ENCODE measurements at places on chromosomes 6 and 20.

DNA sequence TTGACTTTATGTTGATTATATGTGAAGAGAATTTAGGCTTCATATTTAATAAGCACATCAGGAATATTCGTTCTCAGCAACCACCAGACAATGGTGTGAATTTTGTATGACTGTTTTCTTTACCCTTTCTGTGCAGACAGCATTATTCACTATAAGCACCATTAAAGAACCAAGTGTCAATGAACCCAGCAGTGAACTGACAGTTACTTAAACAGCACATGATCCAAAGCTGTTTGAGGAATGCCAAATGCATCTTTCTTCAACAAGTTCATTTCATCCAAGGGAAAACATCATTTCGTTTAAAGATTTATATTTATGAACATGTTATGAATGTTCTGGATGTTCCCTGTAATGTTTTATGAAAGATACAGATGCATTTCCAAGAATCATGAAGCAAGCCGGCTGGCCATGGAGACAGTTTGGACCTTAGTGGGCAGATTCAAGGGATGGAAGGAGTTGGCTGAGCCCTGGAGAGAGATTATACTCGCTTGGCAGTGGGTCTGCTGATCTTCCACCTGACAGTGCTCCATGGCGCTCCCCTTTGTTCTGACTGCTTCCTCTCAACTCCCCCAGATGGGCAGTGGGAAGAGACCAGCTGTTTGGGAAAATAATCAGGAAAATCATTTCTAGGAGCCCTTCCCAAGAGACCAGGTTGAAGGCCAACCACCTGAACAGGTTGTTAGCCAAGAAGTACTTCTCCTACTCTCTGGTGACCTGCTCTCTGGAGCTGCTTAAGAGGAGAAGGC lies 326.0 kb upstream of the RSPO3 start:
- DNase-seq = no peak

- no peak for DNase-seq
Observed at GRCh38 chr6:24100024-24100769, 25.8 kb upstream of the NRSN1 start.

DNA sequence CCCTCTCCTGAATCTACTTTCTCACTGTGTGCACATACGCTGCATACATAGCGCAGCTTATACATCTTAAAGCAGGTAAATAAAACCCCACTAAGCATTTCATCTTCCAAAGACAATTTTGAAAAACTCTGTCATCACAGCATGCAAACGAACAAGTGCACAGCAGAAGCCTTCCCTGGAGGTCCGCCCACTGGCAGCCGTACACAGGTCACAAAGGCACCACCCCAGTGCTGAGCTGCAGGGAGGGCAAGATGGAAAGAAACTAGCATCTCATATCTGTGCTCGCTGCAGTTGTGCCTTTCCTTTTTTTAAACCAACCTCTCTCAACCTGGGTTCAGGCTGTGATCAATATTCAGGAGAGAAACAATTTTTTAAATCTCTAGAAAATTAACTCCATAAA lies 73.3 kb downstream of the HUS1B start:
- DNase-seq = no peak

GRCh38 chr6:154579485-154579884 lies 69.0 kb upstream of the CNKSR3 start:
- DNase-seq = no peak

DNA sequence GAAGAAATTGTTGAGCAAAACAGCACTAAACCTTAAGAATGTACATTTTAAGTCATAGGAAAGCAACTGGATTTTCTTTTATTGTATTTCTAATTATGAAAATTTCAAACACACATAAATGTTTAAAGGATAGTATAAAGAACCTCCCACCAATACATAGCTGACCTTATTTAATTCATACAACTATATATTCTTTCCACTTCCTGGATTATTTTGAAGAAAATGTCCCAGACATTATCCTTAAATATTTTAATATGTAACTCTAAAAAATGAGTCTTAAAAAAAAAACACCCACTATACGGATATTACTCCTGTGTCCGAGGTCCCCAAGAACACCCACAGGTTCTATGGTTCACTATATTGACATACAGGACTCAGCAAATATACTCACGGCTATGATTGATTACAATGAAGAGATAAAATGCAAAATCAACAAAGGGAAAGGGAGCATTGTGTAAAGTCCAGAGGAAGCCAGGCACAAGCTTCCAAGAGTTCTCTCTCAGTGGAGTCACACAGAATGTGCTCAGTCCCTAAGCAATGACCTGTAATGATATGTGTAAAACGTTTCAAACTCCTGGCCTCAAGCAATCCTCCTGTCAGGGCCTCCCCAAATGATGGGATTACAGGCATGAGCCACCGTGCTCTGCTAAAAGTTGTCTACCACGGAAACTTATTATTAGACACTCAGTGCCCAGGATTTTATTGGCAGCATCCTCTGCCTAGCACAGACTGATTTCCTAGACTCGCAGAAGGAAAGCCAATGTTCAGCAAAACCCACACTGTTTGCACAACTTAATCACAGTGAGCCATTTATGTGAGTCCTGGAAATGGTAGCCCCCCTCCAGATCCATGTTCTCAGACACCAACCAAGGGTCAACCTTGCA lies 23.2 kb downstream of the GLYATL3 start:
- no peak for DNase-seq

GRCh38 chr20:1299522-1299921 lies 29.4 kb downstream of the SDCBP2 start:
- DNase-seq = peak; percentile 19

All from stimulated activated CD4-positive, alpha-beta T cell treated with anti-CD3 and anti-CD28 coated beads, Interleukin-1b, Interleukin-23, amount 100 ng/mL, for 1 hour (primary cell).